ENCODE measurements at places on chromosomes 5 and 9.

DNA sequence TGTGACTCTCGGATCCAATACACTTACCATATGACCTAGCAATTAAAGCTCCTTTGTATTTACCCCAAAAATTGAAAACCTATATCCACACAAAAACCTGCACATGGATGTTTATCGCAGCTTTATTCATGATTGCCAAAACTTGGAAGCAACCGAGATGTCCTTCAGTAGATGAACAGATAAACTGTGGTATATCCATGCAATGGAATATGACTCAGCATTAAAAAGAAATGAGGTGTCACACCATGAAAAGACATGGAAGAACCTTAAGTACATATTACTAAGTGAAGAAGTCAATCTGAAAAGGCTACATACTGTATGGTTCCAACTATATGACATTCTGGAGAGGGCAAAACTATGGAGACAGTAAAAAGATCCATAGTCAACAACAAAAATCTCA is 82.0 kb upstream of the PHF24 start:
- no peak for DNase-seq

DNA sequence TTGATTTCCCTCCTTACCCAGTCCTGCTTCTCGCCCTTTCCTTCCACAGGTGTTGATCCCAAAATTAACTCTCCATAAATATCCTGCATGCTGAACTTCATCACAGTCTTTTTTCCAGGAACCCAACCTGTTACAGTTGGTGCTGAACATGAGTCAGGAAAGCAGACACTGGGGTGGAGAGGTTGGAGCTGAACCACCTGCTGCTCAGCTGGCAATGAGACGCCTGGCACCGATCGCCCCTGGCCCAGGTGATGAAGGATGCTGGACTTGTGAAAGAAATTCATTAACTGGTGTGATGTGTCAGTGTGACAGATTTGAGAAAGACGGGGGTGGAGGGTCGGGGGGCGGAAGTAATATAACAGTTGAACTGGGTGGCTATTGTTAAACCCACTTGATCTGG is 30.6 kb downstream of the CPLX2 start:
- DNase-seq, result no peak

- no peak for DNase-seq
Measured at GRCh38 chr5:10317825-10318682, 10.4 kb upstream of the CMBL start.

GRCh38 chr9:70419556-70420440 is 5.3 kb upstream of the KLF9 start:
- no peak for DNase-seq

DNA sequence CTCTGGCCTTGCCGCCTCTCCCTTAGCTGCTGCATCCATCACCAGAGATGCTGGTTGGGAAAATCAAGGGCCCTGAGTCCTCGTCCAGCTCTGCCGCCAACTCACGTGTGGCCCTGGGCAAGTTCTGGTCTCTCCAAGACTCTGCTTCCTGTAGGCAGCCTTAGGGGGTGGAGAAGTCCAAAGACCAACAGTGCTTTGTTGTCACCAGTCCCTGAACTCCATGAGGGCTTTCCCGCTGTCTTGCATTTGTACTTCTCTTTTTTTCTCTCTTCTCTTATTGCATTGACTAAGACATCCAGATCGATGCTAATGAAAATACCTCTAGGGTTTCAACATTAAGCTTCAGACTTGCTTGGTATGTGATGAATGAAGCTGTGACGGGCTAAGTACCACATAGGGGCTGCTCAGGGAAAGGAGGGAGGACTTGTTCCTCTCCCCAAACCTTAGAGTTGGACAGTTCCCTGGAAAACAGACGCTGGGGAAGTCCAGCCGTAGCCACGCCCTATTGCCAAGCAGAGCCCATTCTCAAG is 63.7 kb upstream of the STXBP1 start:
- no peak for DNase-seq

GRCh38 chr5:98827161-98827560 is 53.7 kb downstream of the RGMB start:
- no peak for DNase-seq

- no peak for DNase-seq
Measured at GRCh38 chr5:80368661-80369480, 39.0 kb upstream of the ZFYVE16 start.

DNA sequence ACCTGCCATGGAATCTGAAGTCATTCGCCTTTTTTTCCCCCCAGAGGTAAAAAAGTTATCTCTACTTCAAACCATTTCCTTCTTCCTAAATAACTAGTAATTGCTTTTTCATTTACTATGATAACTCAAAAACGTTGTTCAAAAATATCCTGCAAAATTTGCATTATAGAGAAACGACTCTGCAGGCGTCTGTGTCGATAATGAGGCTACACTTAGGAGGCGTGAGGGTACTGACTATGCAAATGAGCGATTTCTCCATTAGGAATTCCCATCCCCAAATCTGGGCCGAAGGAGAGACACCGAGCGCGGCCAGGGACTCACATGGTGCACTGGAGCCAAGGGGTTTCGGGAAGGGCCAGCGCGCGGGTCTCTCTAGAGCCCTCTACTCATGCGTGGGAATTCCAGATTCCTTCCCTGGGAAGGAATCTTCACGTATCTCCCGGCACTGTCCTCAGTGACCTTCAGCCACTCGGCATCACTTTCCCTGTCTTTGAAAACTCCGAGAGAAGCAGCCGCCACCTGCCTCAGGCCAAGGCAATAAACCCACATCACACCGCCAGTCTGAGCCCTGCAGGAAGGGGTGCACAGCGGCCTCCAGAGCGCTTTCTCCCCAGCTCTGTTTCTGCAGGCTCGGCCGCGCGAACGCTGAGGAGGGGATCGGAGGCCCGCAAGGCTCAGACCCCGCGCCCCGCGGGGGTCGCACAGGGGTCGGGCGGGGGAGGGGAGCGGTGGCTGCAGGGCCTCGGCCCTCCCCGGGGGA is 718 bp upstream of the DENND4C start:
- DNase-seq, result peak; percentile 37

GRCh38 chr5:159199225-159199624 is 10.1 kb downstream of the RNF145 start:
- DNase-seq, result no peak

- no peak for DNase-seq
Measured at GRCh38 chr5:134979416-134979815, 11.7 kb downstream of the CATSPER3 start.

DNA sequence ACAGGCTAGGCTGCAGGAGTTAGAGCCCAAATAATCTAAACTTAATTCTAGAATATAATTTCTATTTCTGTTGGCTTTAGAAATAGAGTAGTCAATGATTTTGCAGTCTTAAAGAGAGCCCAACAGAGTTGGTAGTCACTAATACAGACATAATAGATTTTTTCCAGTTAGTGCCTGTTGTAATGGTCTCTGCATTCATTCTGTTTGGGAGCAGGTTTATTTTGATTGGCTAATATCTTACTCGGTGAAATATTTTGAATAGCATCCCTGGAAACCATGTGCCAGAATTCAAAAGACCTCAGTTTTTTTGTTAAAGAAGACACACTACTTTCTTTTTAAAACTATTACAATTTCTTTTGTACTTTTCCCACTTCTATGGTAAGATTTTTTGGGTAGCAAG is 107.2 kb downstream of the RASGRF2 start:
- no peak for DNase-seq

DNA sequence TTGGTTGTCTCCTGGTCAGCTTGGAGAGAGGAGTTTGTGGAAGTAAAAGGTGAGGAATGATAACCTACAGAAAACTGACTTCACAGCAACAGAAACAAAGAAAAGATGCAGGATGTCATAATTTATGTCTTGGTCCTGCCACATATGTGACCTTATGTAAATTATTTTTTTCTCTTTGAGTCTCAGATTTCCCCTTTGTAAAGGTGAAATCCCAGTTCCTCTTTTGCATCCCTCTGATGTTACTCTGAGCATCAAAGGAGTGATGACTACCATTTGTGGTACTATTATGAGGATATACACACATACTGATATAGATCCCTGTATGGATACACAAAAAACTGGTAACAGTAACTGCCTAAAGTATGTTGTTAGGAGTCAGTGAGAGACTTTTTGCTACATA is 1.4 kb upstream of the THG1L start:
- no peak for DNase-seq

GRCh38 chr9:93182572-93182971 is 1.4 kb upstream of the WNK2 start:
- no peak for DNase-seq

DNA sequence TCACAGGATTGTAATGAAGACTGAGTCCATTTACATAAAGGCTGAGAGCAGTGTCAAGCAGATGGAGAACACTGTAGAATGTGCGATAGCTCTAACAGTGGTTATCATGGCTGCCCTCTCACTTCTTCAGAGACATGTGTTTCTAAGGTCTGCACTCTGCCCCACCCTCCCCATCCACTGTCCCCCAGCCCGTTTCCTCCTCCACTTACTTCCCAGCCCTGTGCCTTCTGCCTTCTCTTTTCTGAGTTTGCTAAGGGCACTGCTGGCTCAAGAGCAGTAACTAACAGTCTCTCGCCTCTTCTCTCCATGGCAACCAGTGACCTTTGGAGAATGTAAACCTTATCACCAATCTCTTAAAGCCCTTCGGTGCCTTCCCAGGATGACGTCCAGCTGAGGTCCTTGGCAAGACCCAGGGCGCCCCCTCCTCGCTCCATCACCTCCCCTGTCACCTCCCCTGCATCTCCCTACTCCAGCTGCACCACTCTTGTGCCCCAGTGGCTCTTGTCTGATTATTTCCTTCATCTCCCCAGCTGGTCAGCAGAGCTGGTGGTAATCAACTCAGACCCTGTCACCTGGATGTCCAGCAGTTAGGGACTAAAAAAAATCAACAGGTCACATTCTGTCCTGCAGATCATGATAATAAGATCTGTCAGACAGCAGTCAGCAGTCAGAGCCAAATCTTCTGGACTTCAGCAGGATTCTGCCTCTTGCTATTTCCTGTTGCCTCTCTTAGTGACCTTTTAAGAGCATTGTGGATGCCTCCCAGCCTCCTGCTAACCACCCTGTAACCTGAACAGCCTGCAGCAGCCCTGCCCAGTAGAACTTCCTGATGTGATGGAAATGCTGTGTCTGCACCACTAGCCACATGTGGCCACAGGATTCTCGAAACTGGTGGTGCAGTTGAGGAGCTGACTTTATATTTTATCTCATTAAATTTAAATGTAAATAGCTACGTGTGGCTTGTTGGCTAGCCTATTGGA is 9.0 kb downstream of the FXN start:
- DNase-seq, result no peak
